ENCODE measurements at places on chromosomes 5 and 9.

DNA sequence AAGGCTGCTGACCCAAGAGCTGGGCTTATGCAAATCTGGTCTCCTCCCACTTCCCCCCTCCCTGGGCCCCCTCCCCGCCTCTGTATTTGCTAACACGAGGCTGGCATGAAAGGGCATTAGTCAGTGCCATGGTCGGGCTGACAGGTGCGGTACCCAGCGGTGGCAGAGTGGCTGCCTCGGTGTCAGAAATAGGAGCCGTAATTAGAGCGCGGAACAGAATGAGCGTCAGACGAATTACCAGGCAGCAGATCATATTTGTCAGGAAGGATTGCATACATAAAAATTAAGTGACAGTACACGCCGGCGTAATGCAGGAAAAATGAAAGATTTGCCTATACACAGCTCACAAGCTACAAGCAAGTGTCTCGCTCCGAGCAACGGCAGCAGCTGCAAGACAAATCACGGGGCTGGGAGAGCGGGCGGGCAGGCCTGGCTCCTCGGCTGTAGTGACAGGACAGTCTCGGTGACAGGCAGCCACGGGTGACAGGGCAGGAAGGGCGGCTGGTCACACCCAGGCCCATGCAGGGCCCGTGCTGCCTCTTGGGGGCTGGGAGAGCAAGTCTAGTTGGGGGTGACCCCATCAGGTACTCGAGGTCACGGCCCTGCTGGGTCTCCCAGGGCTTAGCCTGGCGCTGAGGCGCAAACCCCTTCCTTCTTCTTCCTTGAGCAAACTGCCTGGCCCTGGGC is 72.4 kb downstream of the NEK6 start:
- peak; percentile 49 for DNase-seq

DNA sequence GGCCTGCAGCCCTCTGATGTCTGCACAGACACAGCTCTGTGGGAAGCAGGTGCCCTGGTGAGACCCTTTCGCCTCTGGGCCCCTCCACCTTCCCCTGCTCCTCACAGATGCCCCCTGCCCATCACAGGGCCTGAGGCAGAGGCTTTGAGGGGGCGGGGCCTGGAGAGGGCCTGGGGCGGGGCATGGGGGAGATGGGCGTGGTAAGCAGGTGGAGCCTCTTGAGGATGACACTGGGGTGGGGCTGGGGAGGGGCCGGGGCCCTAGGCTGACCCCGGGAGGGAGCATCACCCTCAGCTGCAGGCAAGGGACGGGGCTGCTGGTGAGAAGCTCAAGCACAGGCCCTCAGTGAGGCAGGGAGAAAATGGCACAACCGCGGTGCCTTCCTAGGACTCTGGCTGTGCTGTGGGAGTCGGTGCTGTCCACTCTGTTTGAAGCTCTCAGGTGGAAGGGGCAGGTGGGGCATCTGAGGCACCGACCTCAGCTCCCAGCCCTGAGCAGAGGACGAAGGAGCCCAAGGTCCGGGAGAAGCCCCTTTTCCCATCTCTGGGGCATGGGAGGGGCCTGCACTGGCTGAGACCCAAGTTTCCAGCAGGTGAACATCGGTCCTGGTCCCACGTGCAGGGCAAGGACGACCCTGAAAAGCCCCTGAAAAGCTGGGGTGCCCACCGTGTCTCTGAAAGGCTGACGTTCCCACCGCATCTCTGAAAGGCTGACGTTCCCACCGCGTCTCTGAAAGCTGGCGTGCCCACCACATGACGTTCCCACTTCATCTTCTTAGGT is 17.5 kb upstream of the SLC9A3 start:
- DNase-seq = no peak

DNA sequence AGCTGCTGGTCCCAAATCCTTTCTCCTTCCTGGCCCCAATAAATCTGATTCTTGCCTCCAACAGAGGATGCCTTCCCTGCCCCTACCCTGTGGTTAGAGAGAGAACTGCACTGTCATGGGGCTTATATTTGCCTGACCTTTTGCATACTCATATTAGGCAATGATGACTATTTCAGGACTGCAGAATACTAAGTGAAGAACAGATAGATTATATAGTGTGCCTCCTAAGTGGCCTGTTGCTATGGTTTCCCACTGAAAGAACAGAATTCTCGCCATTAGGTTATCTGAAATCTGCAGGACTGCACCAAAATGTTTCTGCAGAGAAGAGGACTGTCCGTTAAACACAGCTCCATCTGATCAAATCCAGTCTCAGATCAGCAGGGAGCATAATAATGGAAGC is 87.3 kb upstream of the CCNG1 start:
- no peak for DNase-seq

- no peak for DNase-seq
Measured at GRCh38 chr9:124363326-124364096, 51.7 kb downstream of the PSMB7 start.

DNA sequence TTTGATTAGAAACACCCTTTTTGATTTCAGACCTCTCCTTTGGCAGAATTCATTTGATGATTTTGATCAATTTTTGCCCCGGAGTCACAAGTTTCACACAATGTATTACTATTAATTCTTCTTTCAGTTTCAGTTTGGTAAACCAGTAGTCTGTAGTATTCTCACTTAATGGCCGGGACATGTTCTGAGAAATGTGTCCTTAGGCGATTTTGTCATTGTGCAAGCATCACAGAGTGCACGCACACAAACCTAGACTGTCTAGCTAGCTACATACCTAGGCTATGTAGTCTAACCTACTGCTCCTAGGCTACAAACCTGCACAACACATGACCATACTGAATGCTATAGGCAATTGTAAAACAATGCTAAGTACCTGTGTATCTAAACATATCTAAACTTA is 662.5 kb downstream of the IRX1 start:
- no peak for DNase-seq

DNA sequence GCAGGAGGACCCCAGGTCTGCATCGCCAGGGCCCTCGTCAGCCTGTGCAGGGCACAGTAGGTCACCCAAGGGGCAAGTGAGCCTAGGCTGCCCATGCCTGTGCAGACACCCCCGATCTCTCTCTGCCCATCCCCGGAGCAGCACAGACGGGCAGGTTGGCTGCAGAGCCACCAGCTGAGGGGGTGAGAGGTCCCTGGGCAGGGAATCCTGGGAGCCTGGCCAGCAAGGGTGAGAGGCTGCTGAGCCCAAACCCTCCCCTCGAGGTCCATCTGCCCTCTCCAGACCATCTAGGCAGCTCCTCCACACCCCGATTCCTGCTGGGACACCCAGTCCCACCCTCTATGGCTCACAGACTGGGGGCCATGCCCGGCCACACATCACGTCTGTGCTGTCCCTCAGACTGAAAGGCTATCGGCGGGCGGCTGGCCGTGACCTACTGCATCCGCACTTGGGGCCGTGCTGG is 2.8 kb upstream of the DPP7 start:
- DNase-seq = no peak

- DNase-seq = no peak
Measured at GRCh38 chr5:10635867-10636350, 72.0 kb downstream of the ANKRD33B start.

DNA sequence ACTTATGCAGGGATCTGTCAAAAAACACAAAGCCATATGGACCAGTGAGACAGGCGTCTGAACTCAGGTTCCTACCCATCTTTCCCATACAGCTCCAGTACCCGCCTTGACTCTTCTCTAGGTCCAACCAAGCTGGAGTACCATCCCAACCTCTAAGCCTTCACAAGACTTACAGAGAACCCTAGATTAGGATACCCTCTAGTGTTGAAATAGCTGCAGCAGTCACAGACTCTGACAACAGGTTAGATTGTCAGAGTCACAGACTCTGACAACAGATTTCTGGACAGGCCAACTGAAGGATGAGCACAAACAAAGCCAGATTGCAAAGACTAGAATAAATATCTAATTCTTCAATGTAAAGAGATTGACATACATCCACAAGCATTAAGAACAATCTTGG is 266.1 kb downstream of the GRIA1 start:
- DNase-seq = no peak

GRCh38 chr5:138947780-138948179 is 72.6 kb upstream of the LRRTM2 start:
- no peak for DNase-seq

DNA sequence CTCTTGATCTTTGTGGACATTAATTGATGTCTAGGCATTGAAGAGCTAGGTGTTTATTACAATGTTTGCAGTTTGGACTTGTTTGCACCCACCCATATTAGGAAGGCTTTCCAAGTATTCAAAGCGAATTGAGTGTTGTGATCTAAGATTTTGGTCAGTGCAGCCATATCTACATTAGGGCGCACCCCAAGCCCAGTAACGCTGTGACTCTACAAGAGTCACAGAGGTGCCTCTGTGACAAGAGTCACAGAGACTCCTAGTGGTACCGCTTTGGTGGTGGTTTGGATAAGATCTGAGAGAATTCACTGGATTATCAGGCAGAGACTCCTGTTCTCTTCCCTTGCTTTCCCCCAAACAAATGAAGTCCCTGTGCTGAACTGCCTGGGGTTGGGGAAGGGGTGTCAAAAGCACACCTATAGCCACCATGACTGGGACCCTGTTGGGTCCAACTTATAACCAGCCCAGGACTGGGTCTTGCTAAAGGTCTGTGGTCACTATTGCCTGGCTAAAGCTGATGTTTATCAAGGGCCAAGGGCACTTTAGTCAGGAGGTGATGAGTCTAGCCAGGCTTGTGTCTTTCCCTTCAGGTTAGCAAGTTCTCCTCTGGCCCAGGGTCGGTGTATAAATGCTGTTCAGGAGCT is 114.1 kb upstream of the RIOK2 start:
- DNase-seq = peak; percentile 41

- no peak for DNase-seq
Measured at GRCh38 chr9:3238236-3238635, 287.6 kb downstream of the RFX3 start.

- DNase-seq = peak; percentile 79
Measured at GRCh38 chr5:671459-672328, 21.5 kb downstream of the TPPP start.

Measured in left hindlimb (tissue), 1 donor.